CD4-positive, alpha-beta memory T cell (primary cell): ENCODE measurements at places on chromosomes 11 and 22.
A peak's percentile ranks its signal among the peaks of the same experiment; 100 is the strongest.

DNA sequence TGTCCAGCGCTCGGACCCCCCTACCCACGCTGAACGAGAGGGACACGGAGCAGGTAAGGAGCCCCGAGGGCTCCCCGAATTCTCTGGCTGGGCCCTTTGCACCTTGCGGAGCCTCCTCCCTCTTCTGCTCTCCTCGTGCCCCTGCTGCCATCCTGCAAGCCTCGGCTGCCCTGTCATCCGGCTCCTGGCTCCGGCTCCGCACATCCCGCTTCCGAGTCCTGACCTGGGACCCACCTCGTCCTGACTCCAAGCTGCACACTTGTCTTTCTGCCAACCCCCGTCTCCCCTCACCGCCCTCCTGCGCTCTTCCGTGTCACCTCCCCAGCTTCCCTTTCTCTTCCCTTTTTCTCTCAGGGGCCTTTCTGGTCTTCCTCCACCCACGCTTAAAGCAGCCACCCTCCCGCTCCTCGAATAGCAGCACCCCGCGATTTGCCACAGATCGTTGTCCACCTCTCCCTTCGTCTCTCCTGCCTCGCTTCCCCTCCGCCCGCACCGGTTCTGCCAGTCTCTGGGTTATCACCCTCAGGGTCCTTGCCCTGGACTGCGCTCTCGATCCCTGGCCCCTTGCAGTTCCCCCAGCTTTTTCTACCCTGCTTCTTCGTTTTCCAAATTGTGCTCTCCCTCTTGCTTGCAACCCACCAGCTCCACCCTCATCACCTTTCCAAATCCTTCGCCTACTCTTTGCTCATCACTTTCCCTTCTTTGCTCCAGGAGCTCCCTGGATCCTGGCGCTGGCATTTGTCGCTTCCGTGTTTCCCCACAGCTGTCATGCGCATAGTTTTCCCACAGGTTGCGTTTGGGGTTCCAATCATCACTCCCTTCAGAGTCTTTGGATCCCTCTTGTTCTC lies 822 bp downstream of the MARK2 start:
- peak; percentile 10 for DNase-seq

DNA sequence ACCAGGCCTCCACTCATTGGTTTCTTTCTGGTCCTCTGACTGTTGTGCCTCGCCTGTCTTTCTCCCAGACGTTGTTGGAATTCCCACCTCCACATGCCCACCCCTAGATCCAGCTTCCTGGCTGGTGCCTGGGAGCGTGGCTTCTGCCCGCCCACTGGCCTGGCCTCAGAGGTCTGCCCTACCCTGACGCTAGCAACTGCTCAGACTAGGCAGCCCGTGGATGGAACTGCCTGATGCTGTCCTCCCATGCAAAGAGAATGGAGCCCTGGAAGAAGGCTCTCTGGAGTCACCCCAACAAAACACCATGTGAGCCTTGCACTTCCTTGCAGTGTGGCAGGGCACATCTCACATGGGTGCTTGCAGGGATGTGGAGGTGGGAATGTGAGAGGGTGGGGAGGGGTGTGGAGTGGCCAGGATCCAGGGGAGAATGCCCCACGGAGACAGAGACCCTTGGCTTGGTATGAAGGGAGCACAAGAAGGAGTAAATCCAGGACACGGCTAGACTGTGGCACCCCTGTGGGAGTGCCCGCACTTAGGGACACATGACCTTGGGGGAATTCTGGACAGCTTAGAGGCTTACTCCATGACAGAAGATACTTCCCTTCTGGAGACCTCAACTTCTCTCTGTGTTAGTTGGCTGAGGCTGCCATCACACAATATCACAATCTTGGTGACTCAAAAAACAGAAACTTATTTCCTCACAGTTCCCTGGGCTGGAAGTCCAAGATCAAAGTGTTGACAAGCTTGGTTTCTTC lies 22.5 kb upstream of the ADA2 start:
- DNase-seq = no peak

GRCh38 chr11:68439355-68440065 lies 21.0 kb upstream of the PPP6R3 start:
- no peak for DNase-seq

DNA sequence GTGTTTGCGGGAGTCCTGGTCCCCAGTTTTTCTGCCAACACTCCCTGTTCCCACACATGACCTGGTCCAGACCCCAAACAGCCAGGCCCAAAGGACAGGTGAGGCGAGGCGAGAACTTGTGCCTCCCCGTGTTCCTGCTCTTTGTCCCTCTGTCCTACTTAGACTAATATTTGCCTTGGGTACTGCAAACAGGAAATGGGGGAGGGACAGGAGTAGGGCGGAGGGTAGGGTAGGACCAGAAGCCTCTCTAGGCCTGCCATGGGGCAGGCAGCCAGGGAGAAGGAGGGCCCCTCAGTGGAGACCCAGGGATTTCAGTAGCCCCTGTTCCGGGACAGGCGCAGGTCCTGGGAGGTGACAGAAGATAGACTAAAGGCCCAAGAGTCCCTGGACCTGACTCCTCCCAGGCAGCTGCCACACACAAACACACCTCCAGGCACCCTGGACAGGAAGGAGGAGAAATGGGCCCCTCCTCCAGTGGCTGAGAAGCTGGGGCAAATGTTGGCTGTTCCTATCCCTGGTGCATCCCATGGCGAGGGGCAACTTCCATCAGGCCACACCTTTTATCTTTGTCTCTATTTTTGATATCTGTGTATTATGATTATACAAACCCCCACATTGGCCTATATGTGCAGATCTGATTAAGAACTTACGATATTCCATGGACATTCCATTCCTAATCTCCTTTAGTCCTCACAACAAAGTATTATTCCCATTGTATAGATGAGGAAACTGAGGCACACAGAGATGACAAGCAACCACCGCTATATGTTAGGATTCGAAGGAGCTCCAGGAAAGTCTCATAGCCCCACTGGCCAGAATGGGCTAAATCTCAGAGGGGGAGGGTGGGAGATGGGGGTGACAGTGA lies 626 bp upstream of the F2 start:
- DNase-seq = no peak

DNA sequence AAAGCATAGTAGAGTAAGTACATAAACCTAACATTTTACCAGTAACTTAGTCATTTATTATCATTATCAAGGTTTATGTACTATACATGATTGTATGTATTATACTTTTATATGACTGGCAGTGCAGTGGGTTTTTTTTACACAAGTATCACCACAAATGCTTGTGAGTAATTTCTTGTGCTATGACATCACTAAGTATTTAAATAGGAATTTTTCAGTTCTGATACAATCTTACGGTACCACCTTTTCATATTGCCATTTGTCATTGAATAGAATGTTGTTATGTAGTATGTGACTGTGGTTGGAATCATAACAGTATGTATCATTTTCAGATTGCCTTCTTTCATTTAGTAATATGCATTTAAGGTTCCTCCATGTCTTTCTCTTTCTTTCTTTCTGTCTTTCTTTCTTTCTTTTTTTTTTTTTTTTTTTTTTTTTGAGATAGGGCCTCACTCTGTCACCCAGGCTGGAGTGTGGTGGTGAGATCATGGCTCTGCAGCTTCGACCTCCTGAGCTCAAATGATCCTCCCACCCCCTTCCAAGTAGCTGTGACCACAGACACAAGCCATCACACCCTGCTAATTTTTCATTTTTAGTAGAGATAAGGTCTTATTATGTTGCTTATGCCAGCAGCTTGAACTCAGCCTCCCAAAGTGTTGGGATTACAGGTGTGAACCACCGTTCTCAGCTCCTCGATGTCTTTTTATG lies 18.6 kb downstream of the ATM start:
- DNase-seq = no peak

DNA sequence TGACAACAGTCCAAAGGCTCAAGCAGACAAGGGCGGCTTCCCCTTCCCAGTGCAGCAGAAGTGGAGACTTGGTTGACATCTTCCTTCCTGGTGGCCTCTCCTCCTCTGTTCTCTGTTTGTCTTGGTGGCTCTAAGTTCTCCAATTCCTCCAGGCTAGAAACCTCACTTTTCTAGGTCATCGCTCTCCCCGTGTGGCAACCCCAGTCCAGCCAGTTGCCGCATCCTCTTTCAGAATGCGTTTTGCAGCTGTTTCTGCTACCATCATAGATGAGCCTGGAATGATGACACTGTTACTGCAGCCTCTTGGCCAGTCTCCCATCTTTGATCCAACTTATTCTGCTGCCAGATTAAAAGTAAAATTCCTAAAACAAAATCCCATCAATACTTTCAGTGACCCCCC lies 201.5 kb downstream of the TRIM29 start:
- DNase-seq = no peak

- no peak for DNase-seq
Measured at GRCh38 chr11:104905271-104905670, 7.0 kb upstream of the CASP12 start.

GRCh38 chr11:64244966-64245365 lies 1.8 kb downstream of the PPP1R14B start:
- no peak for DNase-seq

DNA sequence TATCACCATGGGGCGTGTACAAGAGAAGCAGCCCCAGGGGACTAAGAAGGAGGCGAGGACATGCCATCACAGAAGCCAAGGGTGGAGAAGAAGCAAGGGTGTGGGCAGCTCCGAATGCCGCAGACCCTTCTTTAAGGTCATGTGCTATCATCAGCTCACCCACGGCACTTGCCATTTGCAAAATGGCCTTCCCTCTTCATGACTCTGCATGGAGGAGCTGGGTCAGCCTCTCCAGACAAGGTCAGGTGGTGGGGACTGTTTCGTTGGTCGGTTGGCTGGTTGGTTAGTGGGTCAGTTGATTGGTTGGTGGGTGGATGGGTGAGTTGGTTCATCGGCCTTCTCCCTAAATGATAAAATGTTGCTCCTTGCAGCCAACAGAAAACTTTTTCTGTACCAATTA lies 622.5 kb downstream of the TBC1D22A start:
- DNase-seq = no peak
